ENCODE measurements at places on chromosomes 12 and 14.

DNA sequence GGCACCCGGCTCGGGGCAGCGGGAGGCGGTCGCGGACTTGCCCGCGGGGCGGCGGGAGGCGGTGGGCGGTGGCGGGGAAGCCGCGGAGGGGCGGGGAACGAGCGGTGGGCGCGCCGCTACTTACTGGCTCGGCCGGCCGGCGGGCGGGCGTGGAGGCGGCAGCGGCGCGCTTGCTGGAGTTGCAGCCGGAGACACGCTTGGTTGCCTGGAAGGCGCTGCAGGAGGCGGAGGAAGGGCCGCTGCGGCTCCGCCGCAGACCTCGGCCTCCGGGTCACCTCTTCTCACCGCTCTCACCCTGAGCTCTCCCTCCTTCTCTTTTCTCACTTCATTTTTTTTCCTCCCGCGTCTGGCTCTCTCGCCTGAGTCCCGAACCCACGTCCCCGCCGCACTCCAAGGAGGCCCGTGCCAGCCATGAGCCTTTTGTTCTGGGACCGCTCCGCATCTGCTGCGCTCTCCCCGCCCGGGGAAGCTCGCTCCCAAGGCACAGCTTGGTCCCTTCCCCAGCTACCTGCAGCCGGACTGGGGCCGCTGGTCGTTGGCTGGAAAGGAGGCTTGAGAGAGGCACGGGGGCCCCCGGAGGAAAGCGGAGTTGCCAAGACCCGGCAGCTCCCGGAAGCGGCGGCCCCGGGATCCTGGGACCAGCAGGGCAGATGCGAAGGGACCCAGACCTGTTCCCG, 592 bp upstream of the KCNK10 start:
- no peak for DNase-seq

- DNase-seq: no peak
Measured at GRCh38 chr12:130288691-130289090, 49.0 kb upstream of the PIWIL1 start.

- no peak for DNase-seq
Measured at GRCh38 chr14:100677152-100677551, 49.5 kb upstream of the DLK1 start.

- no peak for DNase-seq
Measured at GRCh38 chr12:75305412-75306332, 24.5 kb downstream of the CAPS2 start.

DNA sequence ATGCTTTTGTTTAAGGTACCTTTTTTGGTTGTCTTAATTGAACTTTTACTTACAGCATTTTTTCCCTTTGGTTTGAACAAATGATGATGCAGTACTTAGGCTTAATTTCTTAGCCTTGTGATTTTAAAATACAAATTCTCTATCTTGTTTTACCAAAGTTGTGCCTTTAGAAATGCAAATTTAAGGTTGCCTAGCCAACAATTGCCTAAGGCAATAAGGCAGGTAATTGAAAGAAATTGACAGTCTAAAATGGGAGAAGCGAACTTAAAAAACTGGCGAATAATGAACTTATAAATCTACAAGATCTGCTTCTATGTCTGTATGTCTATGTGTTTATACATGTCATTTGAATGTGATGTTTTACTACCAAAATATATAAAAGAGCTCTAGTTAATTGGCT, 23.6 kb upstream of the CD69 start:
- no peak for DNase-seq

DNA sequence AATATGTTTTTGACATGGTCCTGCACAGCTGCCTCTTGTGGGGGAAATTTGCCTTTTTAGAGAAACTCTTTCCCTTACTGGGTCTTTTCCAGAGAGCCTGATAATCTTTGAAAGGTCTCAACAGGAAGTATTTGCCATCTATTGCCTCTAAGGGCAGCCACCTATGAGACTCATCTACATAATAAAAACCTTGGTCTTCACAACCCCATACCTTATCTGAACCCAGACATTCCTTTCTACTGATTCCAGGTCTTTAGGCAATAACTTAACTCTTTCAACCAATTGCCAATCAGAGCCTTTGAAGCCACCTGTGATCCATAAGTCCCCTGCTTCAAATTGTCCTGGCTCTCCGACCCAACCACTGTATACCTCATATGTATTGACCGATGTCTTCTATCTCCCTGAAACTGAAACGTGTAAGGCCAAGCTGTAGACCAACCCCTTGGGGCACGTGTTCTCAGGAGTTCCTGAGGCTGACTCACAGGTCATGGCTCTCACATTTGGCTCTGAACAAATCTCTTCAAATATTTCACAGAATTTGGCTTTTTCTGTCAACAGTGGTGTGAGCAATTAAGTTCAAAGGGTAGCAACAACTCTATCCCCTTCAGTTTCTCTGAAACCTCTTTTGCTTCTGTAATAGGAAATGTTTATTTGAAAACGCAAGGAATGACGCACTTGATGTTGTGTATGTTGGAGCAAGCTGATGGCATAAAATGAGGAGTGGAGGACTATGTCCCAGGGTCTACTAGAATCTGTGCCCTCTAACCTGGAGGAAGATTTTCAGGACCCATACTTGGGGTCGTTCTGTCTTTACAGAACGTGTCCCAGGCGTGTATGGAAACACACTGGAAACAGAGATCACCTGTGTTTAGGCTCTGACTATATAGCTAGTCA, 49.2 kb upstream of the EIF5 start:
- DNase-seq: no peak

DNA sequence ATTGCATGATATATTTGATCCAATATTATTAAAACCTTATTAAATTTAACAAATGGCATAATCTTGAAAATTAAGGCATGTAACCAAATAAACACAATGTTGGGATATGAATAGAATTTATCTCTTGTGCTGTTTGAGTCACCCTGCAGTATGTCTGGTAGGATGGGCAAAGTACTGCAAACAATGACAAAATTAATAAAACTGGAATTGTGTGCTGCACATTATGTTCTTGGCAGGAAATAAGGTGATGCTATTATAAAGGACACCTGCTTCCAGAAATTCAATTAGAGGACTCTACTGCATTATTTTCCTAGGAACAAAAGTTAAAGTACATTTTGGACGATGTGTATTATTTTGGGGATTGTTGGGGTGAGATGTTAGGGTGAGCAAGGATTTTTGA, 132.7 kb downstream of the PPFIA2 start:
- DNase-seq: no peak

DNA sequence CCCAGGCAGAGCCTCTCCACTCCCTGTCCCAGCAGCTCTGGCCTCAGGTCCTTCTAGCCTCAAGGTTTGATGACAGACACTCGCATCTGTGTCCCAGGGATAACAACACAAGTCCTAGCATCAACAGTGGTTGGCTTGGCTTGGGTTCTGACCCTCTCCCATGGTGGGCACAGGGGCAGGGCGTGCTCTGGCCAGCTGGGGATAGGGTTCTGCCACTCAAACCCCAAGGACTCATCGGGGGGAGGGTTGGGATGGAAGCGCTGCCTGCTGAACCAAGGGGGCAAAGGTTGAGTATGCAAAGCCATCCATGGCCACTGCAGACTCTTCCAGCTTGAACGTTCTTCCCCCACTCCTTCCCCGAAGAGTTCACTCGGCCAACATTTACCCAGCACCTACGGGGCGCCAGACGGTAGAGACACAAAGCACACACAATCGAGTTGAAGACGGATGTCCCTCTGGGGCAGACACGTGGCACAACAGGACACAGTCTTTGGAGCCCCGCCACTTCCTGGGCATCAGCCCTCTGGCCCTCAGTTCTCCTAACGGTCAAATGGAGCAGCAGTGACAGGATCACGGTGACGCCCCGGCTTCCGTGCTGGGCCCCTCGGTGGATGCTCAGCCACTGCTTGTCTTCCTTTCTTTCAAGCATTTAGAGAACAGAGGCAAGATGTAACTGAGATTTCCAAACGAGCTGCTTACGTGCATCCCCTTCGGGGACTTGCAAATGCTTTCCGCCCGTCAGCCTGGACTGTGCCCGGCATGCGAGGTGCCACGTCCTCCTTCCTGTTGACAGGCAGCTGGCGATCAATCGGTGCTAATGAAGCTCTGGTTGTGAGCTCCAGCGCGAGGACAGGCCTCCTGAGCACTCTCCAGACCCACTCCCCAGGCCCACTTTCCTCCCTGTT, 42.6 kb downstream of the DLK1 start:
- no peak for DNase-seq

DNA sequence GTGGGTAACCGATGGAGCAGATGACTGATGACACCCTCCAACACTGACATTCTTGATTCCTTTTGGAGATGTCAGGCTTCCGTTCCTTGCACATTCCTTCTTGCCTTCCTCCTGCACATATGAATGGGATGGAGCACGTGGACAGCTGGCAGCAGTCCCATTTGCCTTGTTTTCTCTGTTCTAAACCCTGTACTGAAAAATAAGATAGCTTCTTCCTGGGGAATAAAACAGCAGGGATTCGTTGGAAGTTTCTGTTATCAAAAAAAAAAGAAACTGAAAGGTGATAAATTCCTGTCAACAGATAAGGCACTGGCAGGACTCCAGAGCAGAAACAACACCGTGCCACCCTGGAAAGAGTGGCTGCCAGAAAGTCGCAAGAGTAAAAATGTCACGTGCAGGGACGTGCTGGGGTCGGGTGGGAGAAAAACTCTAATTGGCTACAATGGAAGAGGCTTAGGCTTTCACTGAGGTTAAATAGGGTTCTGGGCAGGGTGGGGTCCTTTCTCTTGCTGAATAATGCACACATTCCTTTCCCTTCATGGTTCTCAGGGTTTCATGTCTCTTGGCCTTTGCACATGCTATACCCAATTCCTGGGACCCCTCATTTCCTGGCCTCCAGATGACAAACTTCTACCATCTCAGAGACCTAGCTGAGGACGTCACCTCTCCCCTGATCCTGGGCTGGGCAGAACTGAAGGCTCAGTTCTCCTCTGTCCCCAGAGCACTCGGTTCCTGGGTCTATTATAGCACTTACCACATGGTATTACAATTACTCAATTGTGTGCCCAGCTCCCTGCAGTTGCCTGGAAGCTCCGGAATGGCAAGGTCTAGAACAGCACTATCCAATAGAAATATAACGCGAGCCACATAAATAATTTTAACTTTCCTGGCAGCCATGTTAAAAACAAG, 7.0 kb upstream of the NUAK1 start:
- DNase-seq: no peak

Measured in stimulated activated CD4-positive, alpha-beta T cell treated with anti-CD3 and anti-CD28 coated beads, TNF-alpha, amount 100 ng/mL, for 1 hour (primary cell).